Keratinocyte (primary cell): ENCODE measurements at places on chromosomes 12 and 14.

- no peak for DNase-seq
Measured at GRCh38 chr12:19764408-19764807, 325.1 kb downstream of the AEBP2 start.

DNA sequence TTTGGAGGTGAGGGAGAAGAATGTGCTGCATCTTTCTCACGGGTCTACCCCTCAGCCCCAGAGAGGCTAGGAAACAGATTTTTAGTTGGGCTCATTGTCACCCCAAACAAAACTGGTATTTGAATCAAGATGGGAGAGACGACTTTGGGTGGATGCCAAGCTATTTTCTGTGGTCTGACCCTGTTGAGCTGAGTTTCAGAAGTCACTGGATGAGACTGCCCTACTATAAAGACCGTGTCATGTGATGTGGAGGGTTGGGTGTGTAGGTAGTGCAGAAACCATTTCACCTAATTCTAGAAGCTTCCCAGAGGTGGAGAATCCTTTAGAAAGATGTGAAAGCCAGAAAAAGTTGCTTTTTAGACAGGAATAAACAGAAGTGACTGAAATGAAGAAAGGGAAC is 60.2 kb downstream of the IFT43 start:
- DNase-seq: no peak

- DNase-seq: no peak
Measured at GRCh38 chr12:43180242-43180641, 371.8 kb downstream of the ADAMTS20 start.

DNA sequence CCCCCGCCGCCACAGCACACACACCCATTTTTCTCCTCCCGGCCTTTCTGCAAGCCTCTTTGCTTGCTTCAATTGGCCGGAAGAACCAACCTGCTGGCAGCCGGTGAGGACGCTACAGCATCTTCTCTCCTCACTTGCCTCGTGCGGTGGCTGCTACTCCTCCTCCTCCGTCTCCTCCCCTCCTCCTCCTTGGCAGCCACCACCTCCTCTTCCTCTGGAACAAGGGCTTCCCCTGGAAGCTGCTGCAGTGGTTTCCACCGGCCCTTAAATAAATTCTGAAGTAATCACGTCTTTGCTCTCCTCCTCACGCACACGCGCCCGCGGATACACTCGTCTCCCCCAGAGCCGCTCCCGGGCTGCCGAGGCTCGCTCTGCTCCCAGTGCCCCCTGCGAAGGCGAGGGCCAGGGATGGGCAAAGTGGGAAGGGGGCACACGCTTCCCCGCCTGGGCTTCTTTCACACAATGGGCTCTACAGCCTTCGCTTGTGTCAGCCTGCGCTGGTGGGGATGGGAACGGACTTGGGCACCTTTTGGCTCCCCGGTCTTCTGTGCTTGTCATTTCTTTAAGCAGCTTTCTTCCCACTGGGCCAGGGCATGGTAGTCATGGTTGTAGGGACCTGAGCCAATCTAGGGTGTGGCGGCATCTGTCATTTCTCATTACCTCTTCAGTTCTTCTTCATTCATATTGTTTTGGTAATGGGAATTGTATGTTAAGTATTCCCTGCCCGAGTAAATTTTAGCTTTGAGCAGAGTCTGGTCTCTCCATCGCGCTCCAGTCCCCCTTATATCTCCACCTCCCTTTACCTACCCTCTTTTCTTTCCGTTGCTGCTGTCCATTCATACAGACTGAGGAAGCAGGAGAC is at the start of gene PPFIA2:
PPFIA2 (minus strand) TSS at position 161 of the 862 bp plus-strand sequence.
- no peak for DNase-seq

- no peak for DNase-seq
Measured at GRCh38 chr14:24051789-24052655, at the start of gene CARMIL3. CARMIL3 (plus strand) TSS chr14:24052009; CDS start chr14:24052154, 145 bp downstream.

DNA sequence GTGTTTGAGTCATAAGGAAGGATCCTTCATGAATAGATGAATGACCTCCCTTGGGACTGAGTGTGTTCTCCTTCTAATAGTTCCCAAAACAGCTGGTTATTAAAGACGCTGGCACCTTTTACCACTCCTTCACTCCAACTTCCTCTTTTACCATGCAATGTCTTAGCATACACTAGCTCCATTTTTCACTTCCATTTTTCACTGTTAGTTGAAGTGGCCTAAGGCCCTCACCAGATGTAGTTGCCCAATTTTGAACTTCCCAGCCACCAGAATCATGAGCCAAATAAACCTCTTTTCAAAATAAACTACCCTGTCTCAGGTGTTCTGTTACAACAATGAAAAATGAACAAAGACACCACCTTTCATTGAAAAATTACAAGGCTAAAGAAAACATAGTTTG is 64.7 kb downstream of the GPR65 start:
- no peak for DNase-seq

DNA sequence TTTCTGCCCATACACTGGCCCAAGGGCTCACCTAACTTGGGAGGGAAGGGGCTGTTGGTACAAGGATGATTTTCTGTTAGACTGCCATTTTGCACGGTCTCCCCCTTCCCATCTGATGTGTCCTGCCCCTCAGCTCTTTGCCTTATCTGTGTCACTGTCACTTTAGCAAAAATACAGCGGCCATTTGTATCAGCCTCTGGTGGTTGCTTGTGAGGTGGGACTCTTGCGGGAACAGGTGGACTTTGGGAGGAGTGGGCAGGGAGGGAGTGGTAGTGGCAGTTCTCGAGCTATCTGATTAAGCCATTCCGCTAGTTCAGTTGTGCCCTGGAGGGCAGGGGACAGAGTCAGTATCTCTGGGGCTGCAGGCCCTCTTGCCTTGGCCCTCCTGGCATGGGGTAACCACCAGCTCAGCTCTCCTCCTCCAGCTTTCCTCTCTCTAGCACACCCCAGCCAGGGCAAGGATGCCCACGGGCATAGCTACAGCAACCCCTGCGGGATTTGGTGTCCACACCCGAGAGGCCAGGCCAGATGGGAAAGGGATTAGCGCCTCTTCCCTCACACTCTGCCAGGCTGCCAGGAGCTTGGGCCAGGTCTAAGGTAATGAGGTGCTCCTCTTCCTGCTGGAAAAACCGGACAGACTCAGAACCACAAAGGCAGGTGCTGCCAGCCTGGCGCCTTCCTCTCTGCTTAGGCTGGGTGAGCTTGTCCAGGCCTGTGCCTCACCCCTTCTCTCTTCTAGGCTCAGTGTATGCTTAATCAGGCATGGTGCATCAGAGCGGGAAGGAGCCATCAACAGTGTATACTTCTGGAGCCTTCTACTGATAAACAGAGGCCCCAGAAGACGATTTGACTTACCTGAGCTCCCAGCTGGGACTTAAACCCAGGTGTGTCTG is 8.7 kb downstream of the SLC48A1 start:
- DNase-seq: peak; percentile 57

DNA sequence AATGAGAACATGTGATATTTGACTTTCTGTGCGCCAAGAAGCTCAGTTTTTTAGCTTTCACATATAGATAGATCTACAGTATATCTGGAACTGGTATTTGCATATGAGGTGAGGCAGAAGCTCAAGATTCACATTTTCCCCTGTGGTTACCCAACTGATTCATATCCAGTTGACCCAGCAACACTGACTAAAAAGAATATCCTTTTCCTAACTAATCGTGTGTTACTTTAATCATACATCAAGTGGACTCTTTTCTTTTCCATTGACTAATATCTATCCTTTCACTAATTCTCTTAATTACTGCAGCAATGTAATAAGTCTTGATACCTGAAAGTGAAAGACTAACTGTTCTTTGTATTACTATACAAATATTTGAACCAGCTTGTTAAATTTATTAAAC is 236.1 kb downstream of the AEBP2 start:
- DNase-seq: no peak

GRCh38 chr12:120951-121350 is 54.4 kb downstream of the IQSEC3 start:
- DNase-seq: no peak

GRCh38 chr12:27873010-27873409 is 93.0 kb upstream of the MANSC4 start:
- no peak for DNase-seq

GRCh38 chr14:36522972-36523715 is 3.1 kb upstream of the NKX2-1 start:
- DNase-seq: no peak

DNA sequence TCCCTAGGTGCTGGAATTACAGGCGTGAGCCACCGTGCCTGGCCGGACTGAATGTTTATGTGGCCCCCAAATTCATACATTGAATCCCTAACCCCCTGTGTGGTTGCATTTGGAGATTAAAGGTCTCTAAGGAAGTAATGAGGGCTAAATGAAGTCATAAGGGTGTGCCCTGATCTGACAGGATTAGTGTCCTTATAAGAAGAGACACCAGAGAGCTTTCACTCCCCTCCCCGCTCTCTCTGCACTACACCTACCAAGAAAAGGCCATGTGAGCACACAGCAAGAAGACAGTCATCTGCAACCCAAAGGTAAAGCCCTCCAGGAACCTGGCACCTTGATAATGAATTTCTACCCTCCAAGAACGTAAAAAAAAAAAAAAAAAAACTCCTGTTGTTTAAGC is 212.1 kb upstream of the CAND1 start:
- DNase-seq: no peak

- no peak for DNase-seq
Measured at GRCh38 chr12:49667325-49668090, 39.7 kb downstream of the FMNL3 start.

DNA sequence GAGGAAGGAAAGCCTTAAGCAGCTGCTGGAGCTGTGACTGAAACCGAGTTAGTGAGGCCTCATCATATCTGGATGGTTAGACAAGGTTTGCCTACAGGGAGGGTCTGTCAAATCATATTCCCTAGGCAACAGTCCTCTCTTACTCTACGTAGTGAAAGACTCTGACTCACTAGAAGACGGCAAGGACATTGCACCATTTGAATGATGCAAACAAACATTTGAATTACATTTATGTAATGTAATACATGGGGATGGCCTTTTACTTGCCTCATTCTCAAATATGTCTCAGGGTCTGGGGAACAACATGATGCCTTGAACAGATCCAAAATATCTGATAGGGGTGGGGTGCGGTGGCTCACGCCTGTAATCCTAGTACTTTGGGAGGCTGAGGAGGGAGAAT is 29.8 kb upstream of the STRAP start:
- DNase-seq: no peak

- no peak for DNase-seq
Measured at GRCh38 chr12:5913387-5913786, 31.7 kb downstream of the ANO2 start.

DNA sequence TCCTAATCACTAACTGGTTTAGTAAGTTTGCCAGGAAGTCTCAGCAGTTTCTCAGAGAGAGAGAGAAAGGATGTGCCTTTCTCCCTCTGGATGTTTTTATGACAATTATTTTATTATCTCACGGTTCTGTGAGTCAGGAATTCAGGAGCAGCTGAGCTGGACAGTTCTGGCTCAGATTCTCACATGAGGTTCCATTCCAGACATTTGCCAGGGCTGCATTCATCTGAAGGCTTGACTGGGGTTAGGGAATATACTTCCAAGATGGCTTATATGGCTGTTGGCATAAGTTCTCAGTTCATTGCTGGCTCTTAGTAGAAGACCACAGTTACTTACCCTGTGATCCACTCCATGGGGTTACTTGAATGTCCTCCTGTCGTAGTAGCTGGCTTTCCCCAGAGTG is 101.2 kb upstream of the ATF7IP start:
- no peak for DNase-seq

DNA sequence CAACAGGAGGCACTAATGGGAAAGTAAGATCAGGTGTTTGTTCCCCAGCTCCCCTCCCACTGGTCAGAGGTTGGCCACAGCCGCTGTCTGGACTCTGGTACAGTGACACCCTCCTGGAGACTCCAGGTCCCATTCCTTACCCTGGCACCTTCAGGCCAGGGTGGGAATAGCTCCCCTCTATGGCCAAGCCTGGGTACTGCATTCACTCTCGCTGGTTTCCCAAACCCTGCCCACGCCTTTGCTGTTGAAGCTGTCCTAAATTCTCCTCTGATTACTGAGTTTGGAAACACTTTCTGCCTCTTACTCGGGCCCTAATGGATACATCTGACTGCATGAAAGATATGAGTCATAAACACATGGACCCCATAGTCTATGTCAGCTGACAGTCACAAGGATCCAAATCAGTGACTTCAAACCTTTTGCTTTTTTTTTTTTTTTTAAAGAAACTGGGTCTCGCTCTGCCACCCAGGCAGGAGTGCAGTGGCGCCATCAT is 17.9 kb downstream of the HRK start:
- no peak for DNase-seq

DNA sequence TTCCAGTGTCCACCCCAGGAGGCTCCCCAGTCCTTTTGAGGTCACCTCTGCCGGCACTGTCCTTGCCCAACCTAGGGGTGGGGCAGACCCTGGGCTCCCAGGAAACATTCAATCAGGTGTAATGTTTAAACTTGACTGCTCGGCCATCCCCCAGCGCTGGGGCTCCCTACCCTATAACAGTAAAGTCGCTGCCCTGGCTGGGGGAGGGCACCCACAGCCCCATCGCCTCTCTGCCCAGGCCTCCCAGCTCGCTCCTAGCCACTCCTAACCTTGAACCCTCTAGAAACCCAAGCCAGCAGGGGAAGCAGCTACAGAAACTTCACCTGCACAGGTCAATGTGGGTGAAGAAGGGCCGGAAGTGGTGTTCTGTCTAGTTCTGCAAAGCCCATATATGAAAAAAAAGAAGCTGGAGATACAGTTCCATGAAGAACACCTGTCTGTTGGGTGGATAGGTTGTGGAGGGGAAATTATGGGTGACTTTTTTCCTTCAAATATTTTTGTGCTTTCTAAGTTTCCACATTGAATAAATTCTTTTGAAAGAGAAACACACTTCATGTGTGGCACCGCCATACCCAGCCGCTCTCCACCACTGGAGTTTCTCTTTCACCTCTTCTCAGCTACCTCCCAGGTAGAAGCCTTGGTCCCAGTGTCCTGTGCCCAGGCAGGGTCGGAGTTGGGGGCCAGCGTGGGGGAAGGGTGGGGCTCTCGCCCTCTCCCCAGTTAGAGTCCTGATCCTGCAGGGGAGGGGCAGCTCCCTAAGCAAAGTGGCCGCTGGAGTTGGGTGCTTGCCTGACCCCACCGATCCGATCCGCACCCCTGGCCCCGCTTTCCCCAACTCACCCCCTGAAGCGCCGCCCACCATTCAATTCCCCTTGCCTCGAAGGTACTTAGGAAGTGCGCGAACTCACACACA is 1.1 kb downstream of the CLMN start:
- no peak for DNase-seq

DNA sequence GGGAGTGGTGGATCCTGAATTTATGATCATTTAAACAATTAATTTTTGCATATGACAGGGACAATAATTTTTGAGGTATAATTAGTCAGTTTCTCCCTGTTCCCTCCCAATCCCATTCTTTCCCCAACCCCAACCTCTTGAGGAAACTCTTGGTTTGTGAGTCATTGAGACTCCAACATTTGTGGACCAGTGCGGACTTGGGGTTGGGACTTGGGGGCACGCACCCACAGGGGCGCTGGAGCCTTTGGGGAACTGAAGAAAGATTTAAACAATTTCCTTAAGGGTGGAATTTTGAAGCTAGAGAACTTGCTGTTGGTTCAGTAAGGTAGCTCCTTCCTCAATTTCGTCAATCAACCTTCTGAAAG is 17.4 kb upstream of the PTGR2 start:
- no peak for DNase-seq

DNA sequence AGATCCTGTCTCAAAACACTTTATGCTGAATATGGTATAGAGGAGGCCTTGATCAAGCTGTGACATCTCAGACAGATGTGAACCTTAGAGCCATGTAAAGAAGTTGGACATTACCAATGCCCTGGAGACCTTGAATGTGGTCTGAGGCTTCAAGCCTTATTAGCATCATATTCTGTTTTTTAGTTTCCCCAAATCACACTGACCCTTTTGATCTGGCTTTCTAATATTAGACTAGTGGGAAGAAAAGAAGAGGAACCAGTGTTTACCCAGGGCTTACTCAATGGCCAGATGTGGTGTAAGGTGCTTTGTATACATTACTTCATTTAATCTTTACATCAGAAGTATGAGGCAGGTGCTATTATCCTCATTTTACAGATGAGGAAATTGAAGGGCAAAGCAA is 10.6 kb upstream of the TBPL2 start:
- no peak for DNase-seq
